ENCODE measurements at places on chromosomes 2 and 18.

- DNase-seq: no peak
Measured at GRCh38 chr18:6679201-6679600, 50.3 kb upstream of the ARHGAP28 start.

- no peak for DNase-seq
Measured at GRCh38 chr2:101732773-101733256, 35.3 kb downstream of the MAP4K4 start.

GRCh38 chr2:29697181-29697580 lies 224.2 kb downstream of the ALK start:
- no peak for DNase-seq

GRCh38 chr18:3624935-3625741 lies 175.2 kb downstream of the TGIF1 start:
- DNase-seq: no peak

DNA sequence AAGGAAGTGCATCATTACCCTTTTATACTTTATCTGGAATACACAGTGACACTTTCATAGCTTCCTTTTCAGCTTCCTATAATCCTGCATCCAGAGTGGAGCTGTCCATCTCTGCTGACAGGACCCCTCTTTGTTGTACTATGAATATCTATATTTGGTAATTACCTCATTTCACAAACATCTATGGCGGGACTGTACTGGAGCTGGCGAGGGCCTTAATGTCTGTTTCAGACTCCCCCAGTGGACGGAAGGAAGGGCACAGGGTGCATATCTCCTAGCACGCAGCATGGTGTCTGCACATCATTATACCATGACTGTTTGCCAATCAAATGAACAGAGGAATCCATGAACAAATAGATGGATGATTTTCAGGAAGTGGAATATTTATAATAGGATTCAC lies 142.3 kb downstream of the SOX11 start:
- DNase-seq: no peak

DNA sequence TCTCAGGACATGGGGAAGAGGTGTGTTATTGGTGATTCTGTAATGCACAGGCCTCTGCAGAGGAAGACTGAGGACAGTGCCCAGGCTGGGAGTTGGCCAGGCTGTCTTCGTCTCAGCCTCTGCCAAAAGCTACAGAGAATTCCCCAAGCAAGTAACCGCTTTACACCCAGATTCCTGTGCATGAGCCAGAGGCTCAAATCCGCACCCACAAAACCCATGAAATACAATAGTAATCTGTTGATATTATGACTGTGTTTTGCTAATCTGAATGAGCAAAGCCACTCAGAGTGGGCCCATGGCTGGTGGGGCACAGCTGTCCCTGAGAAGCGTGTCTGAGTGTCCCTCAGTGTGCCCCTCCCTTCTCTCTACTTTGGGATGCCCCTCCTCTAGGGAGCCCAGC lies 149.5 kb upstream of the PXDN start:
- no peak for DNase-seq

- DNase-seq: no peak
Measured at GRCh38 chr2:240891492-240892340, 4.2 kb downstream of the MAB21L4 start.

GRCh38 chr18:75544051-75544481 lies 116.6 kb upstream of the SMIM21 start:
- DNase-seq: no peak
